ENCODE measurements at places on chromosomes 3 and 15. TPM values are rescaled to one million over a fixed set of nuclear protein-coding genes. Genes with fewer than 3 reads are reported as not detected.

Gene NR1I2
- 0.38 TPM for total RNA-seq

DNA sequence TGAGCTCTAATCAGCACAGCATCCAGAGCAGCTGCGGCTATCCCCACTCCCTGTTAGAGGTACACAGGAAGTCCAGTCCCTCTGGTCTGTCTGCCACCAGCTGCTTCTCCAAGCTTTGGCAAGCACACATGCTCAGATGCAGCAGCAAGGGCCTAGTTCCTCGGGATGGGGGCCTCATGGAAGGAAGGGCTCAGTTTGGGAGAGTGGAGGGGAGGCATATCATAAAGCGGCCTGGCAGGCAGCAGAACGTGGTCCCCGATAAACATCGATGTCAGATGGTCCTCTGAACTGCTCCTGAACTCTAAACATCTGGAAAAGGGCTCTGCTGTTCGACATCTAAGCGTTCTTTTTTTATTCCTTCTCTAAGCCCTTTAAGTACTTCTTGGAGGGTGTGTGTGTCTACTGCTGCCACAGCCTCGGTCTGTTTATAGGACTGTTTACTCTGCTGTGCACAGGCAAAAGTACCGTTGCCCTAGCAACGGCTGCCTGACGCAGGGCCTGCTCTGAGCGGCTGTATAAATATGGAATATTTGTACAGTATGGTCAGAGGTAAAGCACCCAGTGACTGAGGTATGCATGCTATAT lies 74.6 kb downstream of the PRICKLE2 start:
- H3K4me1 ChIP-seq, result no peaks in the 10 kb centered on the region
- H3K27ac ChIP-seq, result no peak overlapping the region
- H3K27me3 ChIP-seq, result no peaks in the 10 kb centered on the region

GRCh38 chr3:195863121-195864061 lies 45.0 kb downstream of the TNK2 start:
- H3K36me3 ChIP-seq, result no peaks in the 10 kb centered on the region
- no peak overlapping the region for H3K27ac ChIP-seq

DNA sequence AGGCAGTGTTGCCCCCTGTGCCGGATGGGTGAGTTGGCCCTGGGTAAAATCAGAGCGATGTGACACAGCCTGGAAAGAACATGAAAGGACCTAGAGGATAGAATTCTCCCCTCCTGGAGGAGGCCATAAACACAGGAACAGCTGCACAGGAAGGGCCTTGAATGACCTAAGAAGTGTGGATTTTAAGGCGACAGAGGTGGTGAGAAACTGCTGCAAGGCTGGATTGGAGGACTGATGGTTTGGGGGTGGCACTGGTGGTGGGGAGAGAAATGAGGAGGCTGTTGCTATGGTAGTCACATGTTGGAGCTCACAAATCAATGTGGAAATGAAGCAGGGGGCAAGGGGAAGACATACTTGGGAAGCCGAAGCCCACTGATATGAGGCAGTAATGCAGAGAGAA lies 13.8 kb downstream of the XIRP1 start:
- no peaks in the 10 kb centered on the region for H3K36me3 ChIP-seq

GRCh38 chr15:77012117-77012712 lies 17.3 kb downstream of the PSTPIP1 start:
- H3K4me3 ChIP-seq, result peak overlapping the region; percentile 47
- peak overlapping the region; percentile 41 for H3K27ac ChIP-seq
- no peaks in the 10 kb centered on the region for H3K27me3 ChIP-seq
- H3K36me3 ChIP-seq, result no peaks in the 10 kb centered on the region
- no peak for DNase-seq

DNA sequence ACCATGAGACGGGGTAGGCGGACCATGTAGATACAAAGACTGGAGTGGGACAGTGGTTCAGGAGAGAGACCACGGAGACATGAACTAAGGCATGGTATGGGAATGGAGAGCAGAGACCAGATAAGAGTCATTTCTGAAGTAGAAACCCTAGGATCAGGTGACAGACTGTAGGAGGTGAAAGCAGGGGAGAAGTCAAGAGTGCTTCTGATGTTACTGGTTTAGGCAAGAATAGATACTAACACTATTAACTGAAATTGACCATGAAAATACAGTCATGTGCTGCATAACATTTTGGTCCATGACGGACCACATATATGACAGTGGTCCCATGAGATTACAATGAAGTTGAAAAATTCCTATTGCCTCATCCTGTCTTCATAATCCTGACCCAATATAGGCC lies 41.7 kb downstream of the RASGRP1 start:
- H3K27ac ChIP-seq, result no peak overlapping the region
- no peak for DNase-seq
- peaks cover 12% of the 10 kb centered on the region for H3K4me1 ChIP-seq
- H3K4me3 ChIP-seq, result no peak overlapping the region
- no peaks in the 10 kb centered on the region for H3K27me3 ChIP-seq

GRCh38 chr3:143726727-143727126 lies 121.5 kb downstream of the SLC9A9 start:
- no peak overlapping the region for H3K27ac ChIP-seq
- no peaks in the 10 kb centered on the region for H3K4me1 ChIP-seq
- no peaks in the 10 kb centered on the region for H3K27me3 ChIP-seq
- DNase-seq, result no peak
- no peaks in the 10 kb centered on the region for H3K36me3 ChIP-seq
- H3K4me3 ChIP-seq, result no peak overlapping the region

Gene TRPM1
- not detected for total RNA-seq

DNA sequence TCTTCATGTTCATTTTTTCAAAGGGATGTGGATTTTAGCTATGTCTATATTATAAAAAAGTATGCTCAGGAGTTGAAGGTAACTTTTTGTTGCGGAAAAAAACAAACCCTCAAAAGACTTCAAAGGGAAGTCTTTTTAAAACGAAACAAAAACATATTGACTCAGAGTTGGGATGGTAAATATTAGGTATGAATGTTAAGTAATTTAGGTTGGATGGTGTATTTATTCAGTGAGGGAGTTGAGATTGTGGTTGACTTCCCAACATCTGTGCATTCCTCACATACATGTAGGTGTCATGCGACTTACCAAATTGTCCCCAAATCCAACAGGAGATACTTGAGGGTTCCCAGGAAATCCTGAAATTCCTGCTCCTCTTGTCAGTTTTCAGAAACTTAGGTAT lies 32.7 kb upstream of the PLSCR5 start:
- no peaks in the 10 kb centered on the region for H3K4me1 ChIP-seq
- H3K36me3 ChIP-seq, result no peaks in the 10 kb centered on the region
- DNase-seq, result no peak
- H3K4me3 ChIP-seq, result no peak overlapping the region
- H3K27ac ChIP-seq, result no peak overlapping the region

GRCh38 chr3:38519000-38519399 lies 22.9 kb downstream of the EXOG start:
- H3K36me3 ChIP-seq, result no peaks in the 10 kb centered on the region
- H3K27ac ChIP-seq, result no peak overlapping the region
- no peak for DNase-seq
- no peak overlapping the region for H3K4me3 ChIP-seq

Gene TTC21A
- total RNA-seq, result 1.1 TPM

Gene ALCAM
- 26.9 TPM for total RNA-seq

Gene FXR1
- total RNA-seq, result 135 TPM

DNA sequence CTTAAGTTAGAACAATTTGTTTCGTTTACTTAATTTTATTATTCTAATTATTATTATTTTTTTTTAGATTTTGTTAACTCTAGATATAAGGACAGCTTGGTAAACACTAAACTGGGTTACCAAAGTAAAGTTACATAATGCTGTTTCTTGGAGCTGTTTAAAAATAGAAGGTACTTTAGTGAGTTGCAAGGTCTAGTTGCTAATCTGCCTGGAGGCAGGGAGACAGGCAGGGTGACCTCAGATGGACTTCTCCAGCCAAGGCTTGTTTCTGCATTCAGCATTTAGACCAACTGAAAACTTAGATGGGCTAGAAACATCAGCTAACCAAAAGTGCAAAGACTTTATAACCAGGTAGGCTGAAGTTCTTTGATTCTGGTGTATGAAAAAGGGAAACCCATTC lies 336.4 kb upstream of the GRM7 start:
- no peaks in the 10 kb centered on the region for H3K27me3 ChIP-seq
- no peak overlapping the region for H3K27ac ChIP-seq
- DNase-seq, result no peak

- H3K27ac ChIP-seq, result no peak overlapping the region
- DNase-seq, result no peak
- H3K4me1 ChIP-seq, result peaks cover 6% of the 10 kb centered on the region
- no peaks in the 10 kb centered on the region for H3K27me3 ChIP-seq
Observed at GRCh38 chr3:102410616-102411015, 24.2 kb upstream of the ZPLD1 start.

DNA sequence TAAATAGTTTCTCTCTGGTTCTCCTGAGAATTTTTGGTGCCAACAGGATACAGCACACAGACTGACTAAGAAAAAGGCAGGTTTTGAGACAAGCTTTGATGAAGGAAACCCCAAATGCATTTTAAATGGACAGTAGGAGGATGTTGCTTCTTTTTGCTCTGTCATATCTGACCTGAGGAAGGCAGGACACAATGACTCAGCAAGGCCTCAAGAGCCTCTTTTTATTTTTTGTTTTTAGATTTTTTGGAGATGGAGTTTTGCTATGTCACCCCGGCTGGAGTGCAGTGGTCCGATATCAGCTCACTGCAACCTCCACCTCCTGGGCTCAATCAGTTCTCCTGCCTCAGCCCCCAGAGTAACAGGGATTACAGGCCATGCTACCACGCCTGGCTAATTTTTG lies 16.9 kb upstream of the KNG1 start:
- no peak overlapping the region for H3K4me3 ChIP-seq
- no peaks in the 10 kb centered on the region for H3K36me3 ChIP-seq
- DNase-seq, result no peak

Gene KLHL40
- total RNA-seq, result not detected

Gene SNTN
- not detected for total RNA-seq

- H3K4me1 ChIP-seq, result no peaks in the 10 kb centered on the region
- no peaks in the 10 kb centered on the region for H3K27me3 ChIP-seq
- H3K36me3 ChIP-seq, result no peaks in the 10 kb centered on the region
- DNase-seq, result no peak
- H3K27ac ChIP-seq, result no peak overlapping the region
- H3K4me3 ChIP-seq, result no peak overlapping the region
Observed at GRCh38 chr3:172836390-172836997, 86.0 kb downstream of the ECT2 start.

- H3K27me3 ChIP-seq, result no peaks in the 10 kb centered on the region
- no peak overlapping the region for H3K4me3 ChIP-seq
- H3K4me1 ChIP-seq, result no peaks in the 10 kb centered on the region
- H3K27ac ChIP-seq, result no peak overlapping the region
- DNase-seq, result no peak
Observed at GRCh38 chr3:111506435-111506834, 35.6 kb upstream of the CD96 start.

Gene ANKRD34C
- not detected for total RNA-seq

DNA sequence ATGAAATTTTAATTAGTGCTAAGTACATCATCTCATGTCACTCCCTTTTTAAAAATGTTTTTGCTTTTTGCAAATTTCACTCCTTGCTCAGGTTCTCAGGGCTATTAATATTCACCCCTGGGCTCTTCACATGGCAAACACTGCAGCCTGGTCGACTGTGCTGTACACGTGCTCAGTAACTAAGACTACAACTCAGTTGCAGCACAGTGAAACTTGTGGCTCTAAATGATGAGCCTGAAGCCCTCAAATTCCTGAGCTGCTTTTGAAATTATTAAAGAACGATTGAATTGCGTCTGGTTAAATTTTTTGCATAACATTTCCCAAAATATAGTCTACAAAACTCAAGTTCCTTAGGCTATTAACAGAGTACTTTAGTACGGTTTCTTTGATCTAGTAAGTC lies 159.3 kb upstream of the C2CD4B start:
- H3K36me3 ChIP-seq, result no peaks in the 10 kb centered on the region
- no peak overlapping the region for H3K27ac ChIP-seq
- DNase-seq, result no peak
- H3K4me1 ChIP-seq, result no peaks in the 10 kb centered on the region
- no peak overlapping the region for H3K4me3 ChIP-seq

DNA sequence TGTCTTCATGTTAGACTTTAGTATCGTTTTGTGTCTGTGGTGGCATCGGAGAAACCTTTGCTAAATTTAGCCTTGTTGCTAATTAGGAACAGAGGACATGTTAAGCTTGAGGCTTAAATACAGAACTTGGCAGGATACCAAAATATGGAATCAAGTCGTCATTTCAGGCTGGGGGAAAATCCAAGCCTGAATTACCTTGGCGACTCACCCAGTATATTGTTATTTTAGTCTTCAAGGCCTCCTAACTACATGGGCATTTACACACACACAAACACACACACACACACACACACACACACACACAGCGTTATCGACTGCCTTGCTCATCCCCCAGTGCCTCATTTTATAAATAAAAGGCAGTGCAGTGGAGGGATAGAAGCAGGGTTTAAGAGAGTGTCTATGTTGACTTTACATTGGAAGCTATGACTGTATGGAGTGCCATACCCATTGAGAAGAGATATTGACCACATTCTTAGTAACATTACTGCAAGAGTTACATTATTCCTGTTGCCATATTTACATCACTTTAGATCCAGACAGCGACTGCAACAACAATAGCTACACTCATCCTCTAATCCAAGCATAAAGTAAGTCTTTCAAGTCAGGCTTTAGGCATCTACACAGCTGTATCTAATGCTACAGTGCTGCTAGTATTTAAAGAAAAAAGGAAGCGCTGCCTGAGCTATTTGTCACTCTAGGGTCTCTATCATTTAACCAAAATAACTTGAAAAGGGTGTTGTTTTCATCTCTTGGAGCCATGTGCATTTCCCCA lies 210.8 kb upstream of the SEMA6D start:
- H3K36me3 ChIP-seq, result no peaks in the 10 kb centered on the region
- H3K27ac ChIP-seq, result no peak overlapping the region
- no peak overlapping the region for H3K4me3 ChIP-seq
- no peaks in the 10 kb centered on the region for H3K4me1 ChIP-seq
- no peak for DNase-seq

Gene ERICH6
- not detected for total RNA-seq

Gene PP2D1
- total RNA-seq, result not detected

- H3K27ac ChIP-seq, result no peak overlapping the region
- peaks cover 20% of the 10 kb centered on the region for H3K27me3 ChIP-seq
- no peaks in the 10 kb centered on the region for H3K36me3 ChIP-seq
- DNase-seq, result no peak
Observed at GRCh38 chr3:53151465-53151864, 9.5 kb upstream of the PRKCD start.

DNA sequence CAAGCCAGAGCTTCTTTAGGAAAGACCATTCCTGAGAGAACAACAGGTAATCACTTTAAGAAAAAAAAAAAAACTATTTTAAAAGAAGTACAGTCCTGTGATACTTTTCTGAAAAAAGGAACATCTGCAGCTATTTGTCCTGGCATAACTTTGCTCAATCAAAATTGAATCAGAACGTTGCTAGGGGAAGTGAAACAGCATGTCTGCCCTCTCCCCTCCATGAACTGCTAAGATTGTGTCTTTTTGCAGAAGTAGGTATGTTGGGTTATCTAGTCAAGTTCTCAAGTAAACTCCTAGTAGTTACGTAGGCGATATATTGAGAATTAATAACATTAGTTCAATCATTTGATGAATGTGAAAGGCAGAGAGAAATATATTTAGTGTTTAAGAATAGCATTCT lies 1013.3 kb downstream of the TUSC7 start:
- H3K27ac ChIP-seq, result no peak overlapping the region
- H3K27me3 ChIP-seq, result no peaks in the 10 kb centered on the region
- DNase-seq, result no peak
- no peak overlapping the region for H3K4me3 ChIP-seq
- no peaks in the 10 kb centered on the region for H3K4me1 ChIP-seq

Gene TM4SF4
- not detected for total RNA-seq

Gene PSTPIP1
- total RNA-seq, result 127 TPM

Gene TMC3
- not detected for total RNA-seq

Gene DIS3L
- total RNA-seq, result 24.7 TPM

Measured in CD8-positive, alpha-beta memory T cell (primary cell).